ENCODE measurements at places on chromosomes 6 and 20. TPM values are rescaled to one million over a fixed set of nuclear protein-coding genes. Genes with fewer than 3 reads are reported as not detected.

The SOX18 gene
- total RNA-seq = 43.9 TPM

The SLC52A3 gene
- not detected for total RNA-seq

The GINS1 gene
- total RNA-seq = 14.9 TPM

The CALHM6 gene
- 1.3 TPM for total RNA-seq

The C2 gene
- total RNA-seq = not detected

The PPP1R3G gene
- total RNA-seq = 0.16 TPM

The ALDH8A1 gene
- total RNA-seq = 1.0 TPM

The CLVS2 gene
- not detected for total RNA-seq

The ELOVL2 gene
- not detected for total RNA-seq

The COL21A1 gene
- total RNA-seq = 0.06 TPM
